ENCODE measurements at places on chromosomes 1 and 21.

- DNase-seq: no peak
Observed at GRCh38 chr1:87853576-87854351, 525.1 kb downstream of the LMO4 start.

DNA sequence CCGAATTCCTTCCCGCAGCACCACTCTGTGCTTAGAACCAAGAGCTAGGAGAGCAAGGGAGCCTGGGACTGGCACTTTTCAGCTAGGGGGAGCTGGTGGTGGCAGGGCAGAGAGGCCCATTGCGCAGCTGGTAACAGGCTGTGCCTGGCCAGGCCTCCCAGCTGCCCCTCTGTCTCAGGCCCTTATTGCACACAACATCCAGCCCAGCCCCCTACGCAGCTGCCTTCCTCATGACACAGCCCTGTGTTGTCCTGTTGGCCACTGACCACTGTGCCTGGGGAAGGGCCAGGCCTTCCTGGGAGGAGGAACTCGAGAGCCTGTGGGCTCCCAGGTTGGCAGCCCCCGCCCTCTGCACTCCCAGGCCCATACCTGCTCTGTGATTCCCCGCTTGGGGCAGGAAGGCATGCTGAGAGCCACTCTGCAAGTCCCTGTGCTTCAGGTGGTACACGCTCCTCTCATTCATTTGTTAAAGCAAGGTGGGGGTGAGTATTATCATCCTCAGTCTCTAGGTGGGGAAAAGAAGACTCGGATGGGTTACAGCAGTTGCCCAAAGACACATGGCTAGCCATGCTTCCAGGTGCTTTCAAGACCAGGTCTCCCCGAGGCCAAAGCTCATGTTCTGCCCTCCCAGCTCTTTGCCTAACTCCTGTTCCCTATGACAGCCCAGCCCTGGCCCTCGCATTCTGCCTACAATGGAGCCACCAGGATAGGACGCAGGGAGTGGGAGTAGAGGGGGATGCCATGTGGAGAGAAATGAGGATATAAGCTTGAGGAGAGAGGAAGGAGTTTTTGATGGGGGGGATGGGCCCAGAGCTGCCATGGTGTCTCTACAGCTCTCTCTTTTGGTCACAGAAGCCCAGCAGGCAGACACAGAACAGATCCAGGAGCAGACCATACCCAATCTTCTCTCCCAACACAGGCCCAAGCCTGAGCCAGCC, 81.8 kb downstream of the TMEM53 start:
- DNase-seq: no peak

GRCh38 chr1:182995894-182996293, 27.3 kb upstream of the LAMC1 start:
- DNase-seq: no peak

GRCh38 chr21:14523234-14523633, 22.9 kb downstream of the SAMSN1 start:
- no peak for DNase-seq

DNA sequence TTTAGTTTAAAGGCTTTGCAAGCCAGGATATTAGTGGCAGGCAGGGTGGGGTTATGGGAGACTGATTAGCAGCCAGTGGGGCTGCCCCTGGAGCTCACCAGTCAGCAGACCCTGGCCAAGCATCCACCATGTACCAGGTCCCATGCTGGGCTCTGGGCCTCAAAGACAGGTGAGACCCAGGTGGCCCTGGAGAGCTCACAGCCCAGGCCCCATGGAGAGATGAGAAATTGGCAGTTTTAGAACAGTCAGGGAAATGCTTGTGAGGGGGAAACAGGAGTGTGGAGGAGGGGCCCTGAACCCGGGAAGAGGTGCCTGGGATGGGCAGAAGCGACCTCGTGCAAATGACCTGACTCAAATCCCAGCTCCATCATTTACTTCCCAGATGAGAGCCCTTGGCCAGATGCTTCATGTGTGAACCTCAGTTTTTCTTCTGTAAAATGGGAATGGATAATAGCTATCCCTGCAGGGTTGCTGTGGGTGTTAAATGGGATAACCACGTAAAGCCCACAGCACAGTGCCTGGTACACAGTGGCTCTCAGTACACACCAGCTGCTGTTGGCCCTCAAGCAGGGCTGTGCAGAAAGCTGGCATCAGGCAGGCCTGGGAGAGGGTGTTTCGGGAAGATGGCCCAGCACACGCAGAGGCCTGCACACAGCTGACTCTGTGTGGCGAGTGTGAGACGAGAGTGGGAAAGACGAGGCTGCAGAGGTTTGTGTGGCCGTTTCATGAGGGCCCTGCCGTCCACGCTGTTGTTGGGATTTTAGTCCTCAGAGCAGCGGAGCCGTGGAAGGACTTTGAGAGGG, 518.5 kb downstream of the PTPRU start:
- DNase-seq: no peak

- DNase-seq: no peak
Observed at GRCh38 chr1:91224878-91225277, 179.8 kb downstream of the HFM1 start.

GRCh38 chr1:6370006-6370405, 23.6 kb downstream of the ACOT7 start:
- DNase-seq: no peak

- no peak for DNase-seq
Observed at GRCh38 chr1:212630158-212630900, 21.8 kb downstream of the ATF3 start.

GRCh38 chr1:204358605-204359004, 1.1 kb downstream of the PLEKHA6 start:
- no peak for DNase-seq

- no peak for DNase-seq
Observed at GRCh38 chr1:217275655-217276398, 355.1 kb downstream of the GPATCH2 start.

- DNase-seq: no peak
Observed at GRCh38 chr1:83508485-83509151, 490.3 kb downstream of the TTLL7 start.

DNA sequence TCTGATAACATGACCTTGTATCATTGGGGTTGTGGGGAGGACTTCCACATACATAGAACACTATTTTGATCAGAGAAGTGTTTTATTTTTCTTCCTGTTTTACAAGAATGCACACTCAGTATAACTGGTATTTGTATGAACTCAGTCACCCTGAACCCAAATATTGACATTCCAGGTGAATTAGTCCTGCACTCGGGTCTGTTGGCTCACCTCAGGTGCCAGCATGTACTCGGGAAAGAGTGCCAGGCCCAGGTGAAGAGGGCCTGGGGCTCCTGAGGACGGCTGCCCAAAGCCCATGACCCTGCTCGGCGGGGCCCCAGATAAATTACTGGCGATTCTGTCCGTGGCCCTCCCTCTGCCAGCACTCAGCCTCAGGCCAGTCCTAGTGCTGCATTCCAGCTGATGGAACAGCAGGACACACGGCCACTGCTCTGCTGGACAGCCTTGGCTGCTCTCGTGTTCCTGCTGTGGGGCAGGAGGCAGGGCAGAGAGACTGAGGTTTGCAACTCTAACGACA, 75.4 kb upstream of the TMPRSS2 start:
- no peak for DNase-seq

- DNase-seq: no peak
Observed at GRCh38 chr1:33359931-33360330, 39.0 kb upstream of the A3GALT2 start.

- DNase-seq: no peak
Observed at GRCh38 chr1:225866061-225866837, 15.9 kb downstream of the TMEM63A start.

- no peak for DNase-seq
Observed at GRCh38 chr1:70140894-70141293, 64.5 kb downstream of the LRRC40 start.

DNA sequence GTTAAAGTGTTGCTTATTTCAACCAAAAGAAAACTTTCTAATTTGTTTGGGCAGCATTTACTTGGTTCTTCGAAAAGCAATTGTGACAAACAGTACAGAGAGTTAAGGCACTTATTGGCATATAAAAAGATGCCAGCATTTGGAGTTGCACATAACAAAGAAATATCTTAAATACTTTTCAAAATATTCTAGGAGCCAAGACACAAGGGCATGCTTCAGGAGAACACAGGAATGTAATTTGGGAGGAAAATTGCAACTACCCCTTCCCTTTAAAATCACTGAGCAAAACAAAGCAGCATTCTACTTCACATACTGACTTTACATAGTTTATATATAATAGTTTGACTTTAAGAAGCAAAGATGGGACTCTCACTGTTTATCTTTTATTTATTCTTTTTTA, 4.6 kb upstream of the TIE1 start:
- DNase-seq: no peak

- DNase-seq: no peak
Observed at GRCh38 chr1:87852410-87853161, 523.9 kb downstream of the LMO4 start.

DNA sequence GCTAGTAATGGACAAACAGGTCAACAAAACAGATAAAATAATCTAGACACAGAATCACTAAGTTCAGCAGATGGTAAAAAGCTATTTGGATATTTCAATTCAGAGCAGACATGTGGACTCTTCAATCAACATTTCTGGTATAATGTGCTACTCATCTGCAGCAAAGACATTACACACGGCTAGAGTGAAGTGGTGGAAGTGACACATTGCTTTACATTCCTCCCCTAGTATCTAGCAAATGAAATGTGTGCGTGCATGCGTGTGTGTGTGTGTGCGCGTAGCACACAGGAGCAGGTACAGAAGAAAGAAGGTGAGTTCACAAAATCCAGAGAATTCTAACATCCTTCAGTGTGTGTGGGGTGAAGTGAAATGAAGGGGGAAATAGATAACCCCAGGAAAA, 8.3 kb downstream of the AHCTF1 start:
- no peak for DNase-seq

DNA sequence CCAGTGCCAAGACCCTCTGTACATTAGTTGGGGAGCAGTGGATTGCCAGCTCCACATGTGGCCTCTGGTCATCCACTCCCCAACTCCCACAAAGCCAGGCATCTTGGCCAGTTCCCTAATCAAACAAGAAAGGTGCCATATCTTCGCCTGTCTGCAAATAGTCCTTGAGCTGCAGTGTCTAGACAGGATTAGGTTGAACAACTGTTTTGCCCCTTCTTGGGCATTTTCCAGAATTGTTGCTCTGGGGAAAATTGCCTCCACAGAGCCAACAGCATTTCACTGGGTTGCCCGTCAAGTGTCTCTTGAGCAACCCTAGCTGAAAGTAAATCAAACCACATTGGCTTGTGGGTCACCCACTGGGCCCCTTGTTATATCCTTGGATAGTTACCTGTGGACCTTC, 109.3 kb downstream of the GDAP2 start:
- DNase-seq: no peak

- DNase-seq: no peak
Observed at GRCh38 chr21:42291751-42292562, 23.3 kb downstream of the TFF3 start.

GRCh38 chr1:65765631-65766030, 27.1 kb upstream of the PDE4B start:
- DNase-seq: no peak

GRCh38 chr1:166127003-166127402, 39.8 kb downstream of the FAM78B start:
- DNase-seq: no peak

DNA sequence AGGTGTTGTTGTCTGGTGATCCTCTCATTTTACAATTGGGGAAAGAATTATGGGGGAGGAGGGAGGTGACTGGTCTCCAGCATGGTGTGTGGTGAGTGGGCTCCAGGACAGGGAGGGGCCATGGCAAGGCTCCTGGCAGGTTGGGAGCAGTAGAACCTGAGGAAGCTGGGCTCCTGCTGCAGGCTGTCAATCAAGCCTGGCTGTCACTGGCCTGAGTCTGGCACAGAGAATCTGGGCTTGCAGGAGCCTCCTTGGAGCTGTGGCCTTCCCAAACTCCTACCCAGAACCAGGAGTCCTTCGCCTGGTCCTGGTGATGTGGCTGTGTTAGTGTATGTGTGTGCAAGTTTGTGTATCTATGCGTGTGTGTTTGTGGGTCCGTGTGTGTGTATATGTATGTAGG, 131.9 kb upstream of the CSF3R start:
- no peak for DNase-seq

DNA sequence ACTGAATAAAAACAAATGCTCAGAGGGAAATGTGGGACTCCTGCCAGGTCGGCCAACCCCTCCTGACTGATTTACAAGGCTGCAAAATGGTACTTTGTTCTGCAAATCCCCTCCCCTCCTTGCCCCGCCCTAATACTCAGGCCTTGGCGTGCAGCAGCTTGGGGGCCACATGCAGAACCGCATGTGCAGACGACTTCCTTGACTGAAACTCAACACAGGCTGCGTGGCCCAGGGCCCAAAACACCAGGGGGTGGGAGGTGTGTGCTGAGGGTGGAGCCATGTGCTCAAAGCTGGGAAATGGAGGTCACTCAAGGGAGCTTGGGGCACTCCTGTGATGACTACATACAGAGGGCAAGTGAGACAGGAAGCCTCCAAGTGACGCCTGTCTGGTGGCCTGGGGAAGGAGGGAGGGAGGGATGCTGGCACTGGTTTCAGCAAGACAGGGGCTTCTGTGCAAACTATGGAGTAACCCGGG, 87.2 kb downstream of the MRPL37 start:
- no peak for DNase-seq

GRCh38 chr21:44759628-44760285, 41.9 kb downstream of the UBE2G2 start:
- DNase-seq: no peak

DNA sequence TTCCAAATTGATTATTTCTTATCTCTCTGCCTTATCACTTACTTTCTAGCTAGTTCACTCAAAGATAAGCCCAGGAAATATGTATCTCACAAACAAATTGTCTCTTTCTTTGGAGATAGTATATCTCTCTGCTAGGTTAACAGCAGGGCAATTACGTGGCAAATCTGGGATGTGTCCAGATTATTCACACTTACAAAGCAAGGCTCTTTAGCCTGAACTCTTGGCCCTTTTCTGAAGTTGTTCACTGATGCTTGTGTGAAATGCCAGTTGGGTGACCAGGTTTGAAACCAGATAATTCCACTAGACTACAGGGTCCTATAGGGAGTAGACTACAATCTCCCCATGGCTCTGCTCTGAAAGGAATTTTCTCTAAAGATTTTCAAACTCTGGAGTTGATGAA, 30.8 kb upstream of the FAM78B start:
- DNase-seq: no peak

DNA sequence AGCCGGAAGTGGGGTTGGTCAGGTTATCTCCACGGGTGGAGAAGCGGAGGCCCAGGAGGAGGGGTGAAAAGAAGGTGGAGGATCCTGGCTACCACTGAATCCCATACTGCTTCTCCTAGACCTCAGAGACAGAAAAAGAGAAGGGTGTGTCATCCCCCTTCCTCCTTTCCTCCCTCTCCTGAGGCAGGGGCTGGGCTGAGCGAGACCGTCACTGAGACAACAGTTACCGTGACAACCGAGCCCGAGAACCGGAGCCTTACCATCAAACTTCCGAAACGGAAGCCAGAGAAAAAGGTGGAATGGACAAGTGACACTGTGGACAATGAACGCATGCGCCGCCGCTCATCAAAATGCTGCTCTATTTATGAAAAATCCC, 42.1 kb upstream of the NBPF3 start:
- DNase-seq: no peak

GRCh38 chr1:28560886-28561285, 8.0 kb downstream of the TRNAU1AP start:
- no peak for DNase-seq

GRCh38 chr1:234861024-234861620, 251.1 kb upstream of the IRF2BP2 start:
- no peak for DNase-seq

Measured in NCI-H1417 treated with DMSO at 0.1 percent for 48 hours (cell line).